ENCODE measurements at places on chromosomes 1 and 21.

- no peaks in the 10 kb centered on the region for H3K27me3 ChIP-seq
- no peak for DNase-seq
- no peak overlapping the region for H3K27ac ChIP-seq
Measured at GRCh38 chr1:22854688-22855565, 117.7 kb downstream of the LACTBL1 start.

- no peaks in the 10 kb centered on the region for H3K27me3 ChIP-seq
- H3K36me3 ChIP-seq = no peaks in the 10 kb centered on the region
- no peak overlapping the region for H3K27ac ChIP-seq
Measured at GRCh38 chr1:62209931-62210595, 15.4 kb downstream of the L1TD1 start.

- H3K27me3 ChIP-seq = no peaks in the 10 kb centered on the region
- peak overlapping the region; percentile 77 for H3K27ac ChIP-seq
- H3K4me1 ChIP-seq = no peaks in the 10 kb centered on the region
- no peak overlapping the region for H3K4me3 ChIP-seq
- H3K36me3 ChIP-seq = no peaks in the 10 kb centered on the region
- peak; percentile 24 for DNase-seq
Measured at GRCh38 chr1:40029608-40030007, 10.9 kb upstream of the CAP1 start.

GRCh38 chr1:182713939-182714338, 29.6 kb upstream of the RGS8 start:
- no peaks in the 10 kb centered on the region for H3K4me1 ChIP-seq
- no peaks in the 10 kb centered on the region for H3K27me3 ChIP-seq
- no peaks in the 10 kb centered on the region for H3K36me3 ChIP-seq

DNA sequence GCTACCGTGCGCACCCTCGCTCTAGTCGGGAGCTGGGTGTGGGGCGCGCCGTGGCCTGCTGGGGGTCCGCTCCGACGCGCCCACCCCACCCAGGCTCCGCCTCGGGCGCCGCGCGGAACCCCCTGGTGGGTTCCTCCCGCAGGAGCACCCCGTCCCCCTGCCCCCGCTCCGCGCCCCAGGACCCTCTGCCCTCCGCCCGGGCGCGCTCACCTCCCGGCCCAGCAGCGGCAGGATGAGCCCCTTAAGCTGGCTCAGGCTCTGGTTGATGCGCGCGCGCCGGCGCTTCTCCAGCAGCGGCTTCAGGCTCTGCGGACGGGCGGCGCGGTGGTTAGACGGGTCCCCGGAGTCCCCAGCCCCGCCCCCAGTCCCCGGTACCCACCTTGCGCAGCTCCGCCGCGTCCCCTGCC, 319 bp downstream of the HES2 start:
- H3K4me3 ChIP-seq = peak overlapping the region; percentile 31
- peaks cover 58% of the 10 kb centered on the region for H3K4me1 ChIP-seq
- no peak for DNase-seq

- H3K4me1 ChIP-seq = peaks cover 17% of the 10 kb centered on the region
- H3K27ac ChIP-seq = peak overlapping the region; percentile 91
- DNase-seq = no peak
- no peaks in the 10 kb centered on the region for H3K27me3 ChIP-seq
- H3K36me3 ChIP-seq = no peaks in the 10 kb centered on the region
Measured at GRCh38 chr1:6473156-6473555, 7.2 kb upstream of the TNFRSF25 start.

- H3K27me3 ChIP-seq = no peaks in the 10 kb centered on the region
- no peak overlapping the region for H3K4me3 ChIP-seq
- DNase-seq = no peak
- peaks cover 4% of the 10 kb centered on the region for H3K4me1 ChIP-seq
Measured at GRCh38 chr1:159987186-159987585, 33.1 kb upstream of the SLAMF9 start.

GRCh38 chr1:63920154-63921117, 146.6 kb downstream of the ROR1 start:
- no peak overlapping the region for H3K4me3 ChIP-seq
- H3K27me3 ChIP-seq = no peaks in the 10 kb centered on the region
- no peak for DNase-seq
- H3K4me1 ChIP-seq = peaks cover 26% of the 10 kb centered on the region
- H3K36me3 ChIP-seq = no peaks in the 10 kb centered on the region

- H3K27ac ChIP-seq = no peak overlapping the region
- no peaks in the 10 kb centered on the region for H3K36me3 ChIP-seq
- H3K4me1 ChIP-seq = peaks cover 6% of the 10 kb centered on the region
- no peaks in the 10 kb centered on the region for H3K27me3 ChIP-seq
Measured at GRCh38 chr1:45172005-45172404, 34.4 kb downstream of the ZSWIM5 start.

DNA sequence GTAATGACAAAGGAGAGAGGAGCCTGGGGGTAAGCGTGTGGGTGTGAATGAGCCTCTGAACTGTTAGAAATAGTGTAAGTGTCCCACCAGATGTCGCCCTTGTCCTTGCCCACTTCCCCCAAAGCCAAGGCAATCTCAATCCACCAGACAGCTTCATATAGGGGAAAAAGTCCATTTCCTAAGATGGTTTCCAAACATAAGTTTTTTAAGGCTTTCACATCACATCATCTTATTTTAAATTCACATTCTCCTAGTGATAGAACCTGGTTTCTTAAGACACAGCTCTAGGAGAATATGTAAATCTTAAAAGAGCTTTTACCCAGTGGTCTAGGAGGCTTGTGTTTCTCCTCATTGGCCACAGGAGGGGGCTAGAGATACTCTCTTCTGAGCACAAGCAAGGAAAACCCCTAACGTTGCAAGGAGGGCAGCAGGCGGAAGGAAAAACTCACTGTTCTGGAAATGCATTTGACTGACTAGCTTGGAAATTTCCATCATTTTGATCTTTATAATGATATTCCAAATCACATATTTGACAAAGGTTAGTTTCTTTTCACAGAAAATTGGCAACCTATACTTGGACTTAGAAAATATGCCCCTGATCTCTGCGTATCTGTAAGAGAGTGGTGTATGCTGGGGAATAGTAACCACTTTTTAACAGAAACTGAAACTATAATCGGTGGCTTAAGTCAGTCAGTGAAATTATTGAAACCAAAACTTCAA, 51.9 kb upstream of the LPAR3 start:
- peaks cover 6% of the 10 kb centered on the region for H3K4me1 ChIP-seq
- DNase-seq = peak; percentile 67
- no peaks in the 10 kb centered on the region for H3K27me3 ChIP-seq
- peak overlapping the region; percentile 15 for H3K4me3 ChIP-seq
- H3K36me3 ChIP-seq = no peaks in the 10 kb centered on the region
- peak overlapping the region; percentile 75 for H3K27ac ChIP-seq

GRCh38 chr1:50880373-50880772, 79.7 kb downstream of the FAF1 start:
- no peak overlapping the region for H3K27ac ChIP-seq
- H3K4me1 ChIP-seq = no peaks in the 10 kb centered on the region
- no peaks in the 10 kb centered on the region for H3K36me3 ChIP-seq

DNA sequence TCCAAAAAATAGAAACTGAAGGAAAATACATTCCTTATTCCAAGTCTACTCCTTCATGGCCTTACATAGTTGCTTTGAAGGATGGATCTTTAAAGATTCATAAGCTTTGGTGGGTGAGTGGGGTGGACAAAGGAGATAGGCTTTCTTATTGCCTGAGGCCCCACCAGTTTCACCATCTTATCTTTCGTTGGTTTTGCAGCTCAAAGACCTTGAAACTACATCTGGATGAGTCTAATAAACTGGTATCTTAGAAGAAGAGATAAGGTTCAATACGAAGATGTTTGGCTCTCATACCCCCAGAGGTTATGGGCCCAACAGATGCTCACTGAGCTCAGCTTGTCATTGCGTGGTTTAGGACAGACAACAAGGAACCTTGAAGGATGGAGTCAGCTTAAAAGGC, 201.5 kb downstream of the HS2ST1 start:
- no peaks in the 10 kb centered on the region for H3K4me1 ChIP-seq
- no peak for DNase-seq
- no peaks in the 10 kb centered on the region for H3K36me3 ChIP-seq
- no peaks in the 10 kb centered on the region for H3K27me3 ChIP-seq
- H3K27ac ChIP-seq = no peak overlapping the region
- no peak overlapping the region for H3K4me3 ChIP-seq

Measured in transverse colon (tissue), 4 donors.